Right renal pelvis (tissue), 4 donors: ENCODE measurements at places on chromosomes 12 and 14.
A peak's percentile ranks its signal among the peaks of the same experiment; 100 is the strongest.

- no peak for DNase-seq
These were observed 42.4 kb downstream of the ITPK1 start for GRCh38 chr14:93073358-93073707.

- no peak for DNase-seq
These were observed 104.7 kb downstream of the PRMT8 start for GRCh38 chr12:3595721-3596120.

GRCh38 chr14:54854181-54854580, 48.4 kb downstream of the GCH1 start:
- DNase-seq = no peak

GRCh38 chr14:83706231-83706954, 1823.6 kb upstream of the FLRT2 start:
- no peak for DNase-seq

DNA sequence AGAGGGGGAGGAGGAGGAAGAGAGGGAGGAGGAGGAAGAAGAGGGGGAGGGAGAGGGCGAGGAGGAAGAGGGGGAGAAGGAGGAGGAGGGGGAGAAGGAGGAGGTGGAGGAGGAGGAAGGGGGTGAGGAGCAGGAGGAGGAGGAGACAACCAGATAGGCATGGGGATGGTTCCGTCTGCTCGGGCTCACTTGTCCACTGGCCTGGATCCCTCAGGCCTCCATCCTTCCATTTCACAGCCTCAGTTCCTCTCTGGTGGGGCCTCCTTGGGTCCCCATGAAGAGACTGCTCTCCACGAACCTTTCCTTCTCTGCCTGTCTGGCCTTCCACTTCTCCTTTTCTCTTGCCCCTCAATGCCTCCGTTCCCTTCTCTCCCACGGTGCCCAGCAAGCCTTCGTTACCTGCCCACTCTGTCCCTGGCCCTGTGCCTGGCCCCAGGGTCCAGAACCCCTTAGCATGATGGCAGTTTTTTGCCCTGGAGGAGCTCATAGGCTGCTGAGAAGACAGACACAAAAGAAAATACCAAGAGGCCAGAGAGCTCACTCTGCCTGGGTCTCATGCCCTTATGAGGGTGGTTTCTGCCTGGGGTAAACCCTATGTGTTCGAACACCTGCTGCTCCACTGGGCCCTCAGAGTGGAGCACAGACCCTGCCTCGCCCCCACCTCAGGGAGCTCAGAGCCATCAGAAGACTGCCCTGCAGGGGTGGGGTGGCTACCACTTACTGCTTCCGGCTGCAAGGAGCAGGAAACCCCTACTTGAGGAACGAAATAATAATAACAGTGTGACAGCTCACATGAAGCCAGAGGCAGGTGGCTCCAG, 11.7 kb upstream of the CACNA2D4 start:
- DNase-seq = no peak

DNA sequence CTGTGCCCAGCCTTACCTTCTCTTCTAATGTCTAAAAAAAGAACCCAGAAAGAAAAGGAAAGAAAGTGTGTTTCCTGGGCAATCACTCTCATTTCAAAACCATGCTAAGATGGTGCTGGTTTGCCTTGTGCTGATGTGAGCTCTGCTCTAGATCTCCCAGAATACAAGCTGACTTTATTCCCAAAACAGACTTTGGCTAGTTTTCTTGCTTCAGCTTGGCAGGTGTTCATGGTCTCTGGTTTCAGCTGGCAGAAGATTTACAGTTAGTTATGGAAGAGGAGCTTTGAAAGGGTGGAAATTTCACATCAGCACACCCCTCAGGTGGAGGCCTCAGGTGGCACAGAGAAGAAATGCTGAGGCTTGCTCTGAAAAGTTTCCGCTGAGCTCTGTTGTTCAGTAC, 34.4 kb downstream of the PPP1R36 start:
- DNase-seq = no peak

GRCh38 chr12:124433879-124434278, 133.5 kb downstream of the NCOR2 start:
- no peak for DNase-seq

DNA sequence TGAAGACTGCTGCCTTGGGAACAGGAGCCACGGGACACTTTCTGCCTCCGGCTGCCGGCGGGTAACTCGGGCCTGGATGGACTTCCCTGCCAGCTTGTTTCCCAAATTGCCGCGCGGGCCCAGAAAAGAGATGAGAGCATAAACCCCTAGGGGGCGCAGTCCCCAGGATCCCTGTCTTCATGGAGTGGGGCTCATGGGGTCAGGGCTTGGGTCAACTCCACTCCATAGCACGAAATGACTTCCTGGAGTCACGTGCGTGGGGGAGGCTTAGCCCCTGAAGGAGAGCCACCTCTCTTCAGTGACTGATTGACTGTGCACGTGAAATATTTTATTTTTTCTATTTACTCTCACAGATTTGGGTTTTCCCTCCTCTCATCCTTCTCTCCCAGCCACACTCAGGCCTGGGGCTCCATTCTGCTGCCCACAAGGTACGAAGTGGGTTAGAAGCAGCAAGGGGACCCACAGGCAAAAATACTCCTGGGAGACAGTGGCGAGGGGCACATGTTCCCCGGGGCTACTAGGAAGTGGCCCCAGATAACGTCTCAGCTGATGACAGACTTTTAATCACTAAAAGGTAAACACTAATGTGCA, 10.0 kb downstream of the PGF start:
- DNase-seq = no peak

GRCh38 chr14:51562816-51563215, 88.9 kb upstream of the FRMD6 start:
- DNase-seq = no peak

GRCh38 chr12:24152270-24152669, 202.8 kb upstream of the SOX5 start:
- DNase-seq = no peak

GRCh38 chr12:91978143-91978542, 167.5 kb downstream of the BTG1 start:
- no peak for DNase-seq

DNA sequence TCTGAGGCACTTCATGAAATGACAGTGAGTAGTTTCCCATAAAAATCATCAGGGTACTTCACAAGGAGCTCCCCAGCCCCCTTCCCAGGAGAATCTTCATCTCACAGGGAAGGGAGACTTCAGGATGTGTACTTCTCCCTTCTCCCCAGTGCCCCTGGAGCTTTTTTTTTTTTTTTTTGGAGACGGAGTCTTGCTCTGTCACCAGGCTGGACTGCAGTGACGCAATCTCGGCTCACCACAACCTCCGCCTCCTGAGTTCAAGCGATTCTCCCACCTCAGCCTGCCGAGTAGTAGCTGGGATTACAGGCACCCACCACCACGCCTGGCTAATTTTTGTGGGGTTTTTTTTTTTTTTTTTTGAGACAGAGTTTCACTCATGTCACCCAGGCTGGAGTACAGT, 10.4 kb downstream of the ITPK1 start:
- DNase-seq = no peak

- no peak for DNase-seq
These were observed 11.3 kb downstream of the CFAP54 start for GRCh38 chr12:96500693-96501092.

- peak; percentile 65 for DNase-seq
These were observed 2.4 kb upstream of the RNASE7 start for GRCh38 chr14:21039585-21040369.

GRCh38 chr14:75121552-75121951, 5.3 kb downstream of the NEK9 start:
- DNase-seq = no peak

DNA sequence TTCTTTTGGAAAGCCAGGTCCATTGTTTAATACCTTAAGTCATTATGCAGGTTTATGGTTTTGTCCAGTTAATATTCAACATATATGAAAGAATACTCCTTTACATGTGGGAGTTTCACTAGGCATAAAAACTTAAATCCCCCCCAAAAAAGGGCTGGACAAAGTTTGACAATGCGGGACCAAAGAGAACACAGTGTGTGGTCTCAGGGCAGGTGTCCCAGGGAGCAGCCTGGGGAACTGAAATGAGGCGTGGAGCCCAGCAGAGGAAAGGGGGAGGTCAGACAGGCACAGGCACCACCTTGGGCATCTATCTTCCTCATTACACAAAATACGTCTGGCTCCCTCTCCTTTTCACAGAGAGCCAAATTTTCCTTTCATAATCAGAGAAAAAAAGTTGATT, 22.5 kb downstream of the PKP2 start:
- DNase-seq = no peak

DNA sequence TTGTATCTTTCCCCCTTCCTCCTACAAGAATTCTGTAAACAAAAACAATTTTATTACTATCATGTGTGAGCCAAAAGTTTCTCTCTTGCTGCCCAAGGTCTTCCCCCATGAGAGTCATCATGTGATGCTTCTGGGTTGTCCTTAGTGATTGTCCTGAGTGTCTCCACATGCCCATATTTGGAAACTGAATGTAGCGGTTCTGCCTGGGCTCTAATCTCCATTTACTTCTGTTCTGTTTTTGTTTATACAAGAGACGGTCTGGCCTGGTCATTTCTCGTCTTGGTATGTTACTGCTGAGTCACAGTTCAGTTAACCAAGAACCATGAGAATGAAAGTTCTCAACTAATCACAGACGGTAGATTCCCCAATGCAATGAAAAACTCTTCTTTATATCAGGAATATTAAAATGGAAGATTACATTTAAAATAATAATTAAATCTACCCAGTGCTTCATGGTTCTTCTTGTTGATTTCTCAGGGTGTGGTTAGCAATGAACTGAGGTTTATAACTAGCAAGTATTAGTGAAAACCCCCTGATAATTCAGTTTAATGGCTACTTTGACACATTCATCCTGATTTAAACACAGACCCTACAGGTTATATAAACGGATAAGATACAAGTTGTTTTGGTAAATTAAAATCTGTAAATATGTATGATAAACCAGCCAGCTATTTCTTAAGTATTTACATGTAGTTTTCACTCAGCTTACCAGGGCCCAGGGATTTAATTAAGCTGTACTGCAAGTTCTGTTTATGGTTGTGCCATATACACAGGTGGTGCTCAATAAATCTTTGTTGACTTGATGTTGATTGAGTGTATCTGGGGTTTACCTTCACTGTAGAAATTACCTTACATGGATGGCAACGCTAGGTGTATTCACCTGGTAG, 81.1 kb downstream of the PELI2 start:
- no peak for DNase-seq

DNA sequence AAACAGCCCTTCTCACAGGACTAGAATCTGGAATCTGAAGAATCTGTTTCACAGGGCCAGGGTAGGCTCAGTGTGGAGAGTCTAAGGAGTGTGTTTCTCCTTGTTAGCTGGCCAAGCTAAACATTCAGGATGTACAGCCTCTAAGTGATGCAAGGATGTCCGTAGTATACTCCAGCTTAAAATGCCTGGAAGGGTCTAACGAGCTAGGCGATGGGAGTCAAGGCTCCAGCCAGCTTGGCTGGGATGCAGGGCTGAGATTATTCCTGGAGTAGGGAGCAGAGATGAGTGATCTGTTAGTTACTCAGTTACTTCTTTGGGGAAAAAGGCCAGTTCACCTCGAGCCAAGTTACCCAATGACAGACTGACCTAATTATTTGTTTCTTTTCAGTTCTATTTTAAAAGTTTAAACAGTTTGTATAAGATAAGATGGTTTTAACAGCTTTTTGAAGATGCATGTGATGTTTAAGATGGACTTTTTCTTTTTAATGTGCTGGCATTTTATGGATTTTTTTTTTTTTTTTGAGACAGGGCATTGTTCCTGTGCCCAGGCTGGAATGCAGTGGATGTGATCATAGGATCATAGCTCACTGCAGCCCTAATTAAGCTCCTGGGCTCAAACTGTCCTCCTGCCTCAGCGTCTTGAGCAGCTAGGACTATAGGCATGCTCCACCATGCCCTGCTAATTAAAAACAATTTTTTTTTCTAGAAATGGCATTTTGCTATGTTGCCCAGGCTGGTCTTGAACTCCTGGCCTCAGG, 41.1 kb downstream of the SYNE2 start:
- peak; percentile 52 for DNase-seq

- DNase-seq = no peak
These were observed 124.9 kb downstream of the DACT1 start for GRCh38 chr14:58762629-58763028.

GRCh38 chr14:80621701-80622100, 319.8 kb downstream of the CEP128 start:
- no peak for DNase-seq

DNA sequence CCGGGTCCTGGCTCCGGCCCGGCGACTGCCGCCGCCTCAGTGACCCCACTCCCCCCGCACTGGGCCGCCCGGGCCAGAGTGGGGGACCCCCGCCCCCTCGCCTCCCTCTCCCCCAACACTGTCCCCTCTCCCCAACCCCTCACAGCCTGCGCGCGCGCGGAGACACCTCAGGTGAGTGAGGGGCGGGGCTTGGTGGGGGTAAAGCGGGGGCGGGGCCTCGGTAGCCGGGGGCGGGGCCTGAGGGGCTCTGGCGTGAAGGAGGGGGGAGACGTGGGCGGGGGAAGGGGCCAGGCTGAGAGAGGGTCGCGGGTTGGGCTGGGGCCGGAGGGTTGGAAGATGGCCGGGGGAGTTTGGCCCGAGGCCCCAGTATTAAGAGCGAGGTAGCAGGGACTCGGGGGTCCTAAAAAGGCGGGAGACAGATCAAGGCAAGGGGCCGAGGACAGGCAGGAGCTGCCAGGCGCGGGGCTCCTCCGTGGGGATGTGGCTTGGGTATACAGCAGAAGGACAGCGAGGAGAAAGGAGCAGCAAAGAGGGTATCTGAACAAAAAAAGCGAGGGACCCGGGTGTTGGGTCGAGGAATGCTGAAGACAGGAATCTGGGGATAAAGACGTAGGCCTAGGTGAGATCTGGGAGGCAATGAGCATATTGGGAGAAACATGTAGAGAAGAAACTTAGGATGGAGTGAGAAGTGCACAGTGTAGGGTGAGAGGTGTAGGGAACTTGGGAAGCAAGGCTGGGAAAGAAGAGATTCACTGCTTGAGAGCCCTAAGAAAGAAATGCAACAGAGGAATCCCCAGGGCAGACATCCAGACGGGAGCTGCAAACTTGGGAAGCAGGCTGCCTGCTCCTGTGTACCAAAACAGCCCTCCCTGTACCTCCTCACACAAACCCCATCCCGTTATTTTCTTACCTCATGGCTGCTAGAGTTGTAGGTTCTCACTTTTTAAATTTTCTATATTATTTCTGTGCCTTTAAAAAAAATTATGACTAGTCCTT, 10.8 kb downstream of the SUOX start:
- DNase-seq = no peak

- DNase-seq = no peak
These were observed 7.6 kb upstream of the KRT80 start for GRCh38 chr12:52199294-52199919.

DNA sequence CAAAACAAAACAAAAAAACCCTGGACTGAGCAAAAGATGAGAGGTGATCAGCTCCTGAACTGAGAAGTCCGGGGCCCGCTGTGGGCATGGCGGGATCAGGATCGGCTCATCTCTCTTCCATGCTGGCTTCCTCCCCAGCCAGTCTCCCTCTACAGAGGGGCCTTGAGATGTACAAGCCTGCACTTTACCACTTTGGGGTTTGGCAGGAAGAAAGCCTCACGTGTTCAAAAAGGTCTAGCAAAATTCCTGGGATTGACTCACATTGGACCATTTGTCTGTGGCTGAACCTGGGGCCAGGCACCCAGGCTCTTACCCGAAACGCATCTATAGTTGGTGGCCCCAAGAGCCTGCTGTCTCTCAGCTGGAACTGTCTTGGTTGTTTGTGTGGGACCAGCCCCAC, 89.0 kb downstream of the SLC24A4 start:
- DNase-seq = no peak
